ENCODE measurements at places on chromosomes 16 and 17.

GRCh38 chr17:56751145-56751738, 82.5 kb downstream of the C17orf67 start:
- DNase-seq = no peak

DNA sequence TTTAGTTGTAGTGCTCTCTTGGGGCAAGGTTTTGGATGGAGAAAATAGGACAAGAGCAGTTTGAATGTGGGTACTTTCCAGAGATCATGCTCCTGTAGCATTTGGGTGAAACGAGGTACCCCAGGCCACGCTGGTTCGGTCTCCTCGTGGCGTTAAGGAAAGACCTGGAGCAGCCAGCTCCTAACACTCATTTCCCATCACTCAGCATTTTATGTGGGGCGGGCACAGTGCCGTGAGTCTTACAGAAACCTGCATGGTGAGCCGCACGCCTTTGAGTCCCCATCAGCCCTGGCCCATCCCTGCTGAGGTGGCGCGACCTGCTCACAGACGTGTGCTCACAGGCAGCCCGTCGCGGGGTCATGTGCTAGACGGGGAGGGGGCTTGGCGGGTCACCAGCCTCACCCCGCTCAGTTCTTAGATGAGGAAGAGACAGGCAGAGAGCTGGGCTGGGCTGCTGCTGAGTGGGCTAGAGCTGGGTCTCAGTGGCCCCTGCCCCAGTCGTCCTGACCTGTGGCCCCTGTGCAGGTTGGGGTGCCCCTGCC, 37.3 kb downstream of the TBCD start:
- DNase-seq = no peak

DNA sequence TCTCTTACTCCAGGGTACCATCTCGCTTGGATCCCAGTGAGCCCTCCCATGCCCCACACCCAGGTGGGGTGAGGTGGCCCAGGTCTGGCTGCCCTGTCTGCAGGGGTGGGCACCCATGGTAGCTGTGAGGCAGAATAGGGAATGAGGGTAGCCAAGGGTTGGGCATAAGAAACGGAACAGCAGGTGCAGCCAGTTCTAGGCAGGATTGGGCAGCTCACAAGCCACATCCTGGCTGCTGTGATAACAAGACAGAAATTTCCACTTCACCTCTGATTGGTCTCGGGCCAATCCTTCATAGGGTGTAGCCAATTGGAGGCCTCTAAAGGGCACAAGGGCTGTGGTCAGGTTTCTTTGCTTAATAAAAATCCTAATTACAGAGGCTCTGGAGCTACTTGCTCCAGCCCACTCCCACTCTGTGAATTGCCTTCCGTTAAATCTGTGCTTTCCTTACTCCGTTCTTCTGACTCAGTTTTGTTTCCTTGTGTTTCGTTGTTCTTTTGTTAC, 1.5 kb upstream of the ARHGDIG start:
- DNase-seq = no peak

DNA sequence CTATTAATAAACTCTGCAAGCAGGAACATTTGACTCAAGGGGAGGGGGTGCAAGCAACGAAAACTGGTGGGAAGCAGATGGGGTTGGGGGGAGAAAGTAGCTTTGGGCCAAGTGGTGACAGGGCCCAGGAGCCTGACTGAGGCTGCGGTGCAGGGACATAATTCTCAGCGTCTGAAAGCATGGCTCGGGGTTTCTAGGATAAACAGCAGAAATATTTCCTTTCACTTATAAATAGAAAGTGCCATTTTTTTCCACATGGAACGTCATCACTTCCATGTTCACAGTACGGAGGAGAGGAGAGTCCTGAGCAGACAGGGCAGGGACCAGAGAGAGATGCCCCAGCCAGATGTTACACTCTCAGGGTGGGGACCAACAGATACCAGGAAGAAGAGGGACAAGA, 197.1 kb downstream of the ZFHX3 start:
- no peak for DNase-seq

DNA sequence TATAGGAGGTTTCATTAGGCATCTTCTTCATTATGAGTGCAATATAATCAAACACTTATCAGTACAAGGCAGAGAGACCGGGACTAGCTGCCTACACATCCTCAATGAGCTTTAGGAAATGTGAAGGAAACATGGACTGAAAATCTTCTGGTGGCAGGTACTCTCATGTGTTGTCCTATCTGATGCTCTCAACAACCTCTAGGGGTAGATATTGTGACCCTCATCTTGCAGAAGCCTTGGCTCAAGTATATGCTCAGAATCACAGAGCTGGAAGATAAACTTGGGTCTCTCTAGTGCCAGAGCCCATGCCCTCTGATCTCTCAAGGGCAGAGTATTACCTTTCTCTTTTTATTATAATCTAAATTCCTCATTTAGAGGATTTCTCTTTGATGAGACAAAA, 181.6 kb upstream of the C17orf78 start:
- no peak for DNase-seq

DNA sequence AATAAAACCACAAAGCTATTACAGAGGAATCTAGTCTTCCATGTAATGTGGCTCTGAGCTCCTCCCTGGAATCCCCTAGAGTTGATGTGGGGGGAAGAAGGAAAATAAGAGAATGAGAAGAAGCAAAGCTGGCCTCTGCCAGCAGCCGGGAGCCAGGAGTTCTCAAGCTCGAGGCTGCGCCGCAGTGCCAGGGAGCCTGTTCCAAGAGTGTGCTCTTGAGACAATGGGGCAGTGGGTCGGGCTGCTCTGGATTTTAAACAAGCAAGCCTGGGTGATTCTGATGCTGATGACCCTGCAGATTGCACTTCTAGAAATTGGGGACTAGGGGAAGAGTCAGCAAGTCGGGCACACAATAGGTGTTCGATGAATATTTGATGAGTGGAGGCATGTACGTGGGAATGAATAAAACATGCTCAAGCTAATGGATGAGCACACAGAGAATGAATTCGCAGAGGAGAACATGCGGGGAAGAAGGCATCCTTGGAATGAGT, 119.9 kb downstream of the CMIP start:
- DNase-seq = no peak

DNA sequence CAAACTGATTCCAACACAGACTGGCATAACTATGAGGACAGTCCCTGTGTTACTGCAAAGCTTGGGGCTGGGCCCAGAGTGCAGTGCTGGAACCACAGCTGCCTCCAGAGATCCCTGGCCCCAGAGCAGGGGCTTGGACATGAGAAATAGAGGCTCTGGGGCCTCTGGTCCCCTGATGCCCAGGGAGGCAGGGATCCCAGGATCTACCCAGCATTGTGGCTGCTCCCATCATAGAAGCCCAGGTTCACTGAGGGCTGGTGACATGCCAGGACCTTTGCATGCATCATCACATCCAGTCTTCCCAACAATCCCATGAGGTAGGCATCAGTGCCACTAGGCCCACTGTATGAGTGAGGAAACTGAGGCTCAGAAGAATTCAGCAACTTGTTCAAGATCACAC, 95.8 kb downstream of the TMEM132E start:
- DNase-seq = no peak

- no peak for DNase-seq
These were observed 18.3 kb downstream of the MYBBP1A start for GRCh38 chr17:4536742-4537411.

- no peak for DNase-seq
These were observed 79.4 kb downstream of the PRKCA start for GRCh38 chr17:66381701-66382362.

DNA sequence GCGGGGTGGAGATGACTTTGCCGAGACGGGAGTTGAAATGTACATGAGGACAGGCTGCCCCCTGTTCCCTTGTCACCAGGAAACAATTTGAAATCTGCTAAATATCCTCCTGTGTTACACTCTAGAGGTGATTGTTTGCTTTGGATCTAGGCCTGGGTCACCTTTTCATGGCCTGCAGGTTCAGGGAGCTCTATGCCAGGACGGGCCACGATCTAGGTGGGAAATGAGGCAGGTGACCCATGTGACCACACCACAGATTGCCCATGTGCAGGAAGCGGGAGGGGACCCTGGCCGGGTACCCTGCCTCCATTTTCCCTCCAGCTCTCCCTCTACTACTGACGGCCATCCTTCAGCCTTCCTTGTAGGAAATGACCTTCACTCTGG, 43.4 kb downstream of the MEAK7 start:
- no peak for DNase-seq

DNA sequence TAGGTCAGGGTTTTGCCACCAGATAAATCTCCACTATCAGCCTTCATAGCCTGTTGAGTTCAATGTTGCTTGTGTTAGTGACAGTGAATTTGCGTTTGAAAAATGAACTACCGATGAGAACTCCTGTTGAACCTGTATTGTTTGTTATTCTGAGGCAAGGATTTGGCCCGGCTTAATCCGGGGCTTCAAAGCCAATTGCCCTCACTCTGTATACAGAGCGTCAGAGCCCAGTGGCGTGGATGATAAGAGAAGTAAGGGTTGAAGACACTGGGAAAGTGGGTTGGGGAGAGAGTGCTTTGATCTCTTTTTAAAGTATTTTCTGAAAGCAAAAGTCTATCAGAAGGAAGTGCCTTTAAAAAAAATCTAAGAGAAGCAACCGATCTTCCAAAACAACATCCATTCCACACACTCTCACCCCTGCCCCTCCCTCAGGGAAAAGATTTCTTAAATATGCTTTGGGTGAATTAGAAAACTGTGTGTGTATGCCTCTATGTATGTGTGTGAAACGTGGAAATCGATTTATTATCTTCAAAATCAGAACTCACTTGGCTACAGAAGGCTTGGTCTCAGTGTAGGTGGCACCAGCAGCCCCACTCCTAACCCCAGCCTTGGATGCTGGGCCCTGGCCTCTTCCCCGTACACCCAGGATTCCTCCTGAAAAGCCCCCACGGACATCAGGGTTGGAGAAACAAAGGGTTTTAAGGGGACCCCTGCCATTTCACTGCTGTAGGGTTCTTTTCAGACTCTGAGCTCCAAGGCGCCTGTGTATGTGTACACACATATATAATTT, 8.8 kb downstream of the TBX4 start:
- DNase-seq = no peak

GRCh38 chr16:10685709-10686108, 9.0 kb downstream of the TEKT5 start:
- no peak for DNase-seq

DNA sequence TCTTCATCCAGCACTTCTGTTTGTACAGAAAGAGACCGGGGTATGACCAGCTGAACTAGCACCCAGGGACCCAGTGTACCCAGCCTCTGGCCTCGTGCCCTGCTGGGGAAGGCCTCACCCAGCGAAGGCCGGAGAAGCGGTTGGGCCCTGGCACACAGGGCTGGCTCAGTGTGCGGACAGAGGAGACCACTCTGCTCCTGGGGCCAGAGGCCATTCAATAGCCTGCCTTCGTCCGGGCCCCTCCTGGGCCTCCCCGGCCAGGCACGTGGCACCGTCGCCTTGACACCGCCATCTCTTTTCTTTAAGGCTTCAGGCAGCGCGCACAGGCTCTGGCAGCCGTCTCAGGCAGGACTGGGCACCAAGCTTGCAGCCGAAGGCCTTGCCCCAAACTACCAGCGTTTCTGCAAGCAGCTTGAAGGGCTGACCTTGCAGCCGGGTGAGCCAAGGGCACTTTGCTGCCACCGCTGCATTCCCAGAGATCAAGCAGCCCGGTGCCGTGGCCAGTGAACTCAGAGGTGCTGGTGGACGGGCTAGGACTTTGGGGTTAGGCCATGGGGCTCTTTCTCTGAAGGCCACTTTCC, 8.0 kb downstream of the TAX1BP3 start:
- no peak for DNase-seq

- DNase-seq = no peak
These were observed 18.6 kb upstream of the PITPNM3 start for GRCh38 chr17:6574687-6575595.

DNA sequence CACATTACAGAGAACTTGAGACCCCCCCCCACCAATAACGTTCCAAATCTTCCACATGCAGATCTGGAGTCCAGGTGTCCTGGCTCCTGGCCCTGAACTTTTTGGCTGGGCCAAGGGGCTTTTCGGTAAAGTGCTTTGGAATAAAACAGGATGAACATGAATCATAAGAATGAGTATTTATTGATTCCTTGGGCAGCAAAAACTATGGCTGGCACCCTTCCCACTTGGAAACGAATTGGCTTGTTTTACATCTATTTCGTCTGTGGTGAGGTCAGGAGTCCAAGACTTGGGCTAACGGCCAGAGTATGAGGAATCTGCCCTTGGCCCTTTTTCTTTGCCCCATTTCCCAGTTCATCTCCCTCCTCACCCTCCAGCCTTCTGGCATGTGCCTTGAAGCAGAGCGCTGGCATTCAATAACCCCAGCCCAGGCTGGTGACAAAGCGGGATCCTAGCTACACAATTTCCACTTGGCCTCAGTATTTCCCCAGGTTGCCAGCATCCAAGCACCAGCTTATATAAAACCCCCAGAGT, 4.1 kb upstream of the UBTF start:
- DNase-seq = no peak

DNA sequence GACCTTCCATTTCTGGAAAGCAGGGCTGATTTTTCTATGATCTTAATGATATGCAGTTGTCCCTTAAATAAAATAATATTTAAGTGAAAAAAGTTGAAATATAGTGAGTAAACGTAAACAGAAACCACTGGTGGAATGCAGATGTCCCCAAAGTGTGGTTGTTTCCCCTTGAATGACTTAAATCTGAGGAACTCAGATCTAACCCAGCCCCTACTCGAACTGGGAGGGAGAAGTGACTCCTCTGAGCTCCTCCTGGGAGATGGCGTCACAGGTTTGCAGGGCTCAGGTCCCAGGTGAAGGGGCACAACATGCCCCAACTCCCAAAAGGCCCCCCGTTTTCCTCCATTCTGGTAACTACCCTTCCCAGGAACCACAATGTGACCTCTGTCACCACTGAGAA, 142.8 kb downstream of the IRF8 start:
- no peak for DNase-seq

GRCh38 chr17:45844695-45845375, at the start of gene SPPL2C:
Gene SPPL2C (plus strand): TSS chr17:45844881. CDS start chr17:45844907, 26 bp downstream.
- DNase-seq = no peak

DNA sequence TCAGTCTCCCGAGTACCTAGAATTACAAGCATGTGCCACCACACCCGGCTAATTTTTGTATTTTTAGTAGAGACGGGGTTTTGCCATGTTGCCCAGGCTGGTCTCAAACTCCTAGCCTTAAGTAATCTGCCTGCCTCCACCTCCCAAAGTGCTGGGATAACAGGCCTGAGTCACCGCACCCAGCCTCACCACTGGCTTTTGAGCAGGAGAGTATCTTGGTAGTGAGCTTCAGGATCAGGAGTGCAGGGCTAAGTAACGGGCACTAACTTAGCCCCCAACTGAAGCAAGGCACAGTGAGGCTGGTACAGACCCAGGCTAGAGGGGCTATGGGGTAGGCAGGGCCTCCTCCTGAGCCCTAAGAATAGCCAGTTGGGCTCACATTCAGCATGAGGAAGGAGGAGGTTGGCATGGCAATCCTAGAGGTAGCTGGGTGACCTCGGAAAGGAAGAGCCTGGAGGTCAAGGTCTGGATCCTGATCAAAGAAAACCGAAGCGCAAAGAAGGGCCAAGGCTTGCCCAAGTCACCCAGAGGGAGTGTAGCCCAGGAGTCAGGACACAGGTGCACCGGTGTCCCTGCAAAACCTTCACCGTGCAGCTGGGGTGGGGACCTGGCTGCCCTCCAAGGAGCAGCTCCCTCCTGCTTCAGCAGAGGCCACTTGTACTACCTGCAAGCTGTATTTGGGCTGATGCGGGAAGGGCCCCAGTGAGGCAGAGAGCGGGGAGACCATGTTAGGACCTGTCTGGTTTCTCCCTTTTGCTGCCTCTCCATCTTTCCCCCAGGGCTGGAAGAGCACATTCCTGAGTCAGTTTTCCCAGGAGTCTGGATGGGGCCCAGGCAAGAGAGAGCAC, 1.3 kb upstream of the ADGRG5 start:
- no peak for DNase-seq
